Astrocyte (in vitro differentiated cells and primary cell): ENCODE measurements at places on chromosomes 2 and 18. TPM values are rescaled to one million over a fixed set of nuclear protein-coding genes. Genes with fewer than 3 reads are reported as not detected.

The ADD2 gene
- total RNA-seq, result 4.8 TPM in 2 replicates

The CDH7 gene
- 0.43 TPM in 2 replicates for total RNA-seq

The PROKR1 gene
- 0.05 TPM in 1 of 2 replicates, not detected in the other for total RNA-seq

The CRYGC gene
- total RNA-seq, result not detected in 2 replicates

The EPHA4 gene
- 30.1 and 35.7 TPM in 2 replicates for total RNA-seq

The LOXHD1 gene
- not detected in 2 replicates for total RNA-seq

The CIB4 gene
- not detected in 2 replicates for total RNA-seq

The OXER1 gene
- 0.39 and 0.43 TPM in 2 replicates for total RNA-seq

- DNase-seq, result no peak
- H3K4me3 ChIP-seq, result peak overlapping the region; percentile 18
- peaks cover 6% of the 10 kb centered on the region for H3K27me3 ChIP-seq
- no peaks in the 10 kb centered on the region for H3K36me3 ChIP-seq
- no peak overlapping the region for H3K27ac ChIP-seq
These were observed 1.7 kb downstream of the SLC1A4 start for GRCh38 chr2:64990876-64991275.

- H3K36me3 ChIP-seq, result no peaks in the 10 kb centered on the region
- no peaks in the 10 kb centered on the region for H3K27me3 ChIP-seq
- H3K4me1 ChIP-seq, result peaks cover 12% of the 10 kb centered on the region
- no peak overlapping the region for H3K4me3 ChIP-seq
These were observed 56.7 kb downstream of the DIS3L2 start for GRCh38 chr2:232018181-232018580.

- DNase-seq, result no peak
- H3K27ac ChIP-seq, result no peak overlapping the region
These were observed 37.8 kb downstream of the SRSF7 start for GRCh38 chr2:38713338-38713737.

GRCh38 chr2:39141334-39142271 is 20.8 kb upstream of the SOS1 start:
- no peaks in the 10 kb centered on the region for H3K27me3 ChIP-seq
- no peak overlapping the region for H3K4me3 ChIP-seq

DNA sequence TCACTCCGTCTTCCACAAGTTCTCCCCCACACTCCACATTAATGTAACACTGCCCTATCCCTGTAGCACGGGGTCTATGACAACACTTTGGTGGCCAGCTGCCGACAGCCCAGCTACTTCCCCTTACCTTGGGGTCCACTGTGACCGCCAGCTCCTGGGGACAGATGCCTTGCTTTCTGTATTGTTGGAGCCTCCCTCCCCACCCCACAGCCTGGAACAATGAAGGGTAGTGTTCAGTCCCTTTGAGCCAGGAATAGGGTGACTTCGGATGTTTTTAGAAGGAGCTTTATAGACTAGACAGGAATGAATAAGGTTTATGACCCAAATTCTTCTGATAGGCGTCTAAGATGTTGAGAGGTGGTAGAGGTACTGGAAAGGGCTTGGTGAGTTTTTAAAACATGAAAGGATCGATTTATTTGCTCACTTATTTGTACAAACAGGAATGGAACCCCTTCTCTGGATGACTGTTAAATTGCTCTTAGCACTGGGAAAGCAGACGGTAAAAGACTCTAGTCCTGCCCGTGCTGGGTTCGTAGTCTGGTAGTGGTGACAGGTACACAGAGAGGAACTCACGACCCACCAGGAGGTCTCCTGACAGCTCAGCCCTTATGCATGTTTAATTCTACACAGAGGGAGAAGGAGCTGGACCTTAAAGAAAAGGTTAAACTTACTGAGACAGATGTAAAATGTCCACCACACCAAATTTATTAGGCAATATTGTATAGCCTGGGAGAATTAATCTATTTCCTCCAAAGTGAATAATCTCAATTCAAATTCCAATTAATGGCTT is 90.9 kb downstream of the MYCN start:
- H3K27me3 ChIP-seq, result no peaks in the 10 kb centered on the region
- no peak overlapping the region for H3K27ac ChIP-seq
- H3K4me1 ChIP-seq, result no peaks in the 10 kb centered on the region
- DNase-seq, result no peak
- no peaks in the 10 kb centered on the region for H3K36me3 ChIP-seq
- H3K4me3 ChIP-seq, result no peak overlapping the region

GRCh38 chr2:9918275-9918674 is 33.2 kb upstream of the GRHL1 start:
- H3K4me3 ChIP-seq, result no peak overlapping the region
- peak; percentile 41 for DNase-seq
- peaks cover 22% of the 10 kb centered on the region for H3K36me3 ChIP-seq

GRCh38 chr2:218993345-218994315 is at the start of gene CRYBA2:
CRYBA2 (minus strand) TSS chr2:218993422; CDS start chr2:218993176, 246 bp downstream.
- no peak for DNase-seq
- H3K4me1 ChIP-seq, result peaks cover 9% of the 10 kb centered on the region
- peaks cover 83% of the 10 kb centered on the region for H3K27me3 ChIP-seq

GRCh38 chr2:66237803-66238379 is 197.0 kb upstream of the MEIS1 start:
- DNase-seq, result no peak
- no peaks in the 10 kb centered on the region for H3K4me1 ChIP-seq
- no peak overlapping the region for H3K27ac ChIP-seq
- no peaks in the 10 kb centered on the region for H3K27me3 ChIP-seq
- H3K36me3 ChIP-seq, result no peaks in the 10 kb centered on the region
- H3K4me3 ChIP-seq, result no peak overlapping the region

- no peak overlapping the region for H3K27ac ChIP-seq
- H3K36me3 ChIP-seq, result no peaks in the 10 kb centered on the region
- no peak overlapping the region for H3K4me3 ChIP-seq
- peaks cover 7% of the 10 kb centered on the region for H3K4me1 ChIP-seq
These were observed 14.1 kb upstream of the KLF11 start for GRCh38 chr2:10028988-10029874.

DNA sequence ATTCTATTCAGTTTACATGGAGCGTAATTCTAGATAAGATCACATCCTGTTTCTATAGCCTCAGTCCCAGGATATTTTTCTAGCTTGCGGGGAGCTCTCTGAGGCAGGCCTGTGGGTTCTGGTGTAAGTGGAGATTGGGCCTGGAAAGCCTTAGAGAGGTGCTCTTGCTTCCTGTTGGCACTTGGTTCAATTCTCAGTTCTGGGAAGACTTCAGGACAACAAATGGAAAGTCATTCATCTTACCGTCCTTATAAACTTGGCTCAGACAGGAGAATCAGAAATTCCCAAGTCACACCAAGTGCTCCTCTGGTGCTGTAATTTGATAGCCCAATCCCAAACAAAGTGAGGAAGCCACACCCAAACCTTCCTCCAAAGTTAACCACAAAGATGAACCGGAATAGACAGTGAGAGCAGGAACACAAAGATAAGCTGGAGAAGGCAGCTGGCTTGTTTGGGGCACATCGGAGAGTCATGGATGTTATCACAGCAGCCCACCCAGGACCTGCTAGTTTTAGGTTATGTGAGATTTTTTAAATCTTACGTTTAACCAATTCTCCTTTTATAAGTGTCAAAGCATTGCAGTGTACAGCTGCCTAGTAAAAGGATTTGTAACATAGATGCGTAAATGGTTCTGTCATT is 144.3 kb upstream of the MAP3K20 start:
- peak overlapping the region; percentile 30 for H3K4me3 ChIP-seq
- peak; percentile 88 for DNase-seq
- H3K4me1 ChIP-seq, result peaks cover 18% of the 10 kb centered on the region
- no peak overlapping the region for H3K27ac ChIP-seq
- no peaks in the 10 kb centered on the region for H3K36me3 ChIP-seq

- peak; percentile 56 for DNase-seq
- H3K4me3 ChIP-seq, result no peak overlapping the region
- H3K27me3 ChIP-seq, result no peaks in the 10 kb centered on the region
- no peak overlapping the region for H3K27ac ChIP-seq
These were observed 50.7 kb downstream of the DAPL1 start for GRCh38 chr2:158845859-158846258.
